Cardiac fibroblast (primary cell): ENCODE measurements at places on chromosomes 13 and 19.

DNA sequence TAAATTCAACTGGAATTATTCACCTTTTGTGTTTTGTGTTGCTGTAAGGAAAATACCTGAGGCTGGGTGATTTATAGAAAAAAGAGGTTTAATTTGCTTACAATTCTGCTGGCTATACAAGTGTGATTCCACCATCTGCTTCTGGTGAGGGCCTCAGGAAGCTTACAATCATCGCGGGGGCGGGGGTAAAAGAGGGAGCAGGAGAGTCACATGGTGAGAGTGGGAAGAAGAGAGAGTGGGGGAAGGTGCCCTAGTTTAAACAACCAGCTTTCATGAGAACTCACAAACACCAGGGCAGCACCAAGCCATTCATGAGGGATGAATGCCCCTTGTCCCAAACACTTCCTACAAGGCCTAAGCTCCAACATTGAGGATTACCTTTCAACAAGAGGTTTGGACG lies 760.7 kb upstream of the PCDH9 start:
- DNase-seq, result no peak

DNA sequence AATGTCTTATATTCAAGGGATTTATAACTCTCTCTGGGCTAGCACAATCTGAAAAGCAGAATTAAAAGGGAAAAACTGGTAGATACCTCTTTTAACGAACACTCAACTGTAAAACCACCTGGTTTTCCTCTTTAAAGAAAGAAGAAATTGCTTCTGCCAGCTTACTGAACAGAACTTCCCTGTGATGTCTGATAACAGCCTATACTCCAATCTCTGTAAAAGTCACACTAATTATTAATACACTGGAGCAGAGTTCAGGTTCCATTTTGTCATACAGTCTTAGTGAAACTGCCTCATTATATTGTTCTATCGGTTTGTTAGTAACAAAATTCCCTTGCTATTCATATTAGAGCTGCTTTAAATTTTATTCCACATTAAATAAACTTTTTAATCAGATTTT lies 251.0 kb upstream of the STARD13 start:
- DNase-seq, result no peak

DNA sequence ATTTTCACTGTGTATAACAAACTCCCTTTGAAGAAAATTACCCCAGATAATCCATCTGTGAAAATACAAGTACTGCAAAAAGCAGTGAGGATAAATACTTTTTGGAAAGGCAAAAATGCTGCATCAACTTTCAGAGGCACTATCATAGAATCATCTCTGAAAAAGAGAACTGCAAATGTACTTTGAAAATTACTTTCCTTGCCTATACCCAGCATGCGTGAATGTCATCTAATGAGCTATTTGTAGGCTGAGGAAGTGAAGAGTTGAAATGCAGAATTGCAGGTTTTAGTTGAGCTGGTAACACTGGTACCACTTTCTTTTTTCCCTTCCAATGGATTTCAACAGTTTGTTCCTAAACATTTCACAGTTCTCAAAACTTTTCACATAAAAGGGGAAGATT lies 196.7 kb downstream of the TBC1D4 start:
- DNase-seq, result no peak

DNA sequence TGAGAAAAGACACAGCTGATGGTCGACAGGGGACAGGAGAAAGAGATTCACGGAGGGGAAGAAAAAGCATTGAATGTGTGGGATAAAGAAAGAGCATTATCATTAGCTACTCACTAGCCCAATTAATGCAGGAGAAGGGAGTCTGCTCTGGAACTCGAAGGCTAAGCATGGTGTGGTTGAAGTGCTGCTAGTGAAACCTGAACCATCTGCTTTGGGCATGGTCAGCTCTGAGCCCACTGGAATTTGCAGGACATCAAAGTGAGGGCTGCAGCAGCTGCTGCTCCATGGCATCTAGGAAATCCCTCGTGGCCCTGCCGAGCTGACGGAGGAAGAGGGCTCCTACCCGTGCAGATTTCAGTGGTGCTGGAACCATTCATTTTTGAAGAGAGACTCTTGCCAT lies 320.3 kb downstream of the ATP8A2 start:
- no peak for DNase-seq

- DNase-seq, result no peak
Observed at GRCh38 chr19:2224754-2225349, 11.3 kb downstream of the PLEKHJ1 start.
